ENCODE measurements at places on chromosomes 3 and 15.

DNA sequence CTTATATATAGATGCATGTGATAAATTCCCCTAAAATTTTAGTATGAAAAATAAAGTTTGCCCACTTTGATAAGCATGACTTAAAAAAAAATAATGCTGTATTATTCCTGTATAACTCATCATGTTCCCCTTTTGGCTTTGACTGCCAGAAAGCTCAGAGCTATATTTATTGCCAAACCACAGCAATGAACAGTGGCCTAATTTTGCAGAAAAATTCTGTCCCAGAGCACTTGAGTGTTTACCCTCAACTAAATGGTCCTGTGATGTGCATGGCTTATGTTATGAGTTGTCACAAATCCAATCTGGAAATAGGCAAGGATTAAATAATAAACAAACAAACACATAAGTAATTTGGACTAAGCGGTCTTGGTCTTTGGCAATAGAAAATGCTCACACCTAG lies 276.7 kb downstream of the SLC9A9 start:
- DNase-seq = no peak

GRCh38 chr3:151398895-151399294 lies 14.3 kb upstream of the P2RY12 start:
- DNase-seq = no peak

DNA sequence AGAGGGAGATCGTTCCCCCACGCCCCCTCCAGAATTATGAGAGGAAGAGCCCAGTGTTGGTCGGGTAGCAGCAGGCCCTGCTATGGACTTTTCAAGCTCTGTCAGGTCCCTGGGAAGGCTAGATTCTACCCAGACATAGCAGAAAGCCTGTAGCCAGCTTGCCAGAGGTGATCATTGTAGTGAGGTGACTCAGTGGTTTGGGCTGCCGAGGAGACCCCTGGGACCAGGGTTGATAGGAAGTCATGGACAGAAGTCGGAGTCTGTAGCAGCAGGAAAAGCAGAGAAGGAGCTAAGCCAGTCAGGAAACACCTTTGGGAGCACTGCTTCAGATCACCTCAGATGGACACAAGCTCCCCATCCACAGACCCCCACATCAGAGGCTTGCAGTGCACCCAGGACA lies 67.7 kb downstream of the CCNL1 start:
- DNase-seq = no peak

DNA sequence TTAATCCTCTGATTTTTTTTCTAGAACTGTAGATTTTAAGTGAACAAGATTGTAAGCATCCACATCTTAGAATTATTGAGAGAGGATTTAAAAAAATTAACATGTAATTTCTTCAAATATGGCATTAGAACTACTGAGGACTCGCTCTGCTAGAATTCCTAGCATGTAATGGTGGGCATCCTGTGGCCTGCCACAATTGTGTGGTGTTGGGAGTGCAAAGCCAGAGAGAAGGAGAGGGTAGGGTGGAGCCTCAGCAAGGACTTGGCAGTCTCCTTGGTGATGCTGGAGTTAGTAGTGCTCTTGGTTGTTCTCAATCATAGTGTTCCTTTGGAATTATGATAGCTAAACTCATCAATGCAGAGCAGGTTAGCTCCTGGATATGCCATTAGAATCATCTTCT lies 443.9 kb upstream of the TBL1XR1 start:
- no peak for DNase-seq

GRCh38 chr3:75737831-75738493 lies 47.4 kb downstream of the ZNF717 start:
- no peak for DNase-seq

GRCh38 chr3:43689766-43690399 lies 855 bp upstream of the ABHD5 start:
- DNase-seq = no peak

GRCh38 chr3:9111866-9112265 lies 137.6 kb downstream of the SRGAP3 start:
- DNase-seq = no peak

GRCh38 chr15:73951601-73952000 lies 25.3 kb downstream of the LOXL1 start:
- no peak for DNase-seq

DNA sequence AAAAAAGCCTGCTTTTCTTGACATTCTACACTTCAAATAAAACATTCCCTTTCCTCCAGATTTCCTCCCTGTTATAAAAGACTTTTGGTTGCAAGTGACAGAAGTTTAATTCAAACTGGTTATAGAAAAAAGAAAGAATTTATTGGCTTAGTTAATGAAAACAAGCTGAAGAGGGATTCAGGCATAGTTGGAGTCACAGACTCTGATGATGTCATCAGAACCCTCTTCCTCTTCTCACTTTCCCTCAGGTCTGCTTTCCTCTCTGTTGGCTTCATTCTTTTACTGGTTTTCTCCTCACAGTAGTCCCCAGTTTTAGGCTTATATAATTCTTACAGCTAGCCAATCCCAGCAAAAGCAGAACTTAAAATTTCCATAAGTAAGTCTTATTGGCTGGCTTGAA lies 32.0 kb upstream of the MBNL1 start:
- DNase-seq = no peak

- DNase-seq = no peak
Measured at GRCh38 chr3:179432451-179432850, 18.8 kb downstream of the GNB4 start.

Data from GM12892 (cell line).